ENCODE measurements at places on chromosomes 4 and X. TPM values are rescaled to one million over a fixed set of nuclear protein-coding genes. Genes with fewer than 3 reads are reported as not detected.
A peak's percentile ranks its signal among the peaks of the same experiment; 100 is the strongest.

DNA sequence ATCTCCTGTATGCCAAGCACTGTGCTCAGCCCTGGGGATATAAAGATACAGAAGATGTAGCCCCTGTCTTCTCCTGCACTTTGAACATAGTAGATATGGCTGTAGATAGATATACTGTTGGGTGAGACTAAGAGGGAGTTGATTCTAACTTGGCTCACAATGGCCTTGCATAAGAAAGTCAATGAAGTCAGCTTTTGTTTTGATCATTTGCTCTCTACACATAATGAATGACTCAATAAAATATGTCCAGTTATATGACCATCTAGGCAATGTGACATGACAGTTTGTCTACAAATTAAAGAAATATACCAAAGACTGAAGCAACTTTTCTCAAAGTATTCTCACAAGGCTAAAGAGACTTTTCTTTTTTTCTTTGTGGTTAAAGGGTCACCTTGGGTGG lies 147.6 kb upstream of the DIPK2B start:
- H3K36me3 ChIP-seq: no peaks in the 10 kb centered on the region
- no peak for DNase-seq
- no peaks in the 10 kb centered on the region for H3K27me3 ChIP-seq
- H3K4me1 ChIP-seq: peaks cover 9% of the 10 kb centered on the region
- no peak overlapping the region for H3K4me3 ChIP-seq
- no peak overlapping the region for H3K27ac ChIP-seq

DNA sequence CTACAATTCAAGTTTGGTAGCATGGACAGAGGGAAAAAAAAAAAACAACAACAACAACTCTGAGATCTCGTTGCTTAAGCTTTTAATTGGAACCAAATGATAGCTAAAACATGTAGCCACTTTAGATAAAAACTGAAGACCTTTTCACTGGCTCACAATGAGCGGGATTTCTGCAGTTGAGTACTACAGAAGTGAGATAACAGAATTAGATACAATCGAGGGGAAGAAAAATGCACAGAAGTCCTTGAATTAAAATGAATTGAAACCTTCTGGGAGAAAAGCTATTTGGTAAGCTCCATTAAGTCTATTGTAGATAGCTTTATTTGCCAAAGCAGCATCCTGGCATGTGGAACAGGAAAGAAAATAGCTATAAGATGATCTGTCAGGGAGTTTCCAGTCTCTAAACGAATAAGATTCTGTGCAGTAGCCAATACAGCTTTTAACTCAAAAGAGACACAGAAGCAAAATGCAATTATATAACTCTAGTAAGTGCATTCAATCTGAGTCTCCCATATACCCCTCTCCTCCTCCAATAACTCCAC lies 248.5 kb downstream of the ENOX2 start:
- H3K4me1 ChIP-seq: no peaks in the 10 kb centered on the region
- DNase-seq: peak; percentile 18
- H3K27me3 ChIP-seq: no peaks in the 10 kb centered on the region
- no peaks in the 10 kb centered on the region for H3K36me3 ChIP-seq
- no peak overlapping the region for H3K4me3 ChIP-seq

GAGE12E gene
- not detected for total RNA-seq

NPY5R gene
- not detected for total RNA-seq

SPIN4 gene
- 4.9 TPM for total RNA-seq

Measured in astrocyte (in vitro differentiated cells and primary cell).